ENCODE measurements at places on chromosomes 7 and 10.
A peak's percentile ranks its signal among the peaks of the same experiment; 100 is the strongest.

GRCh38 chr7:90180011-90180585, 25.8 kb downstream of the STEAP1 start:
- no peak for DNase-seq

GRCh38 chr10:50566150-50566549, 57.6 kb downstream of the SGMS1 start:
- no peak for DNase-seq

DNA sequence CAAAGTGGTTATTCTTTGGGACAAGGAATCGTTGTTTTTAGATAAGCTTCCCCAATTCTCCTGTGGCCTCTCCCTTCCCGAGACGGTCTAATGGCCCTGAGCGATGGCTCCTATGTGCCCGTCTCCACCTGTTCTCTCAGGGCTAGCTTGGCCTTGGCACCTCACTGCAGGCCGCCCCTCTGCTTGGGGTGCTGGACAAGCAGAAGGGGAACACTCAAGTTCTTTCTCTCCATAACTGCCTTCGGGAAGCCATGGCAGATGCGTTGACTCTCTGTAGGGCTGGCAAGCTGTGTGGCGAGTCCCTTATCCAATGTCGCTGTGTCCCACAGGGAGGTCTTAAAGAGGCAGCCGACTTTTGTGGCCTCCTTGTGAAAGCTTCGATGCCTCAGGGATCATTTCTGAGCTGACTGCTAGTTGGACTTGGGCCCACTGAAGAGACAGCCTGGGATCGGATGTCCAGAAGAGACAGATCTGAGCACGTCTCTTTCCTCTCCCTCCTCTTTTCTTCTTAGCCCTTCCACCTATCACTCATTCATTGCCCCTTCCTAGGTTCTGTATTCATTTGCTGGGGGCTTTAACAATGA, 70.8 kb downstream of the GRK5 start:
- no peak for DNase-seq

GRCh38 chr7:68729371-68729770, 868.9 kb upstream of the AUTS2 start:
- no peak for DNase-seq

GRCh38 chr10:12659706-12660105, 310.4 kb downstream of the CAMK1D start:
- no peak for DNase-seq

- DNase-seq = no peak
Observed at GRCh38 chr7:100432621-100433275, 3.1 kb downstream of the MEPCE start.

DNA sequence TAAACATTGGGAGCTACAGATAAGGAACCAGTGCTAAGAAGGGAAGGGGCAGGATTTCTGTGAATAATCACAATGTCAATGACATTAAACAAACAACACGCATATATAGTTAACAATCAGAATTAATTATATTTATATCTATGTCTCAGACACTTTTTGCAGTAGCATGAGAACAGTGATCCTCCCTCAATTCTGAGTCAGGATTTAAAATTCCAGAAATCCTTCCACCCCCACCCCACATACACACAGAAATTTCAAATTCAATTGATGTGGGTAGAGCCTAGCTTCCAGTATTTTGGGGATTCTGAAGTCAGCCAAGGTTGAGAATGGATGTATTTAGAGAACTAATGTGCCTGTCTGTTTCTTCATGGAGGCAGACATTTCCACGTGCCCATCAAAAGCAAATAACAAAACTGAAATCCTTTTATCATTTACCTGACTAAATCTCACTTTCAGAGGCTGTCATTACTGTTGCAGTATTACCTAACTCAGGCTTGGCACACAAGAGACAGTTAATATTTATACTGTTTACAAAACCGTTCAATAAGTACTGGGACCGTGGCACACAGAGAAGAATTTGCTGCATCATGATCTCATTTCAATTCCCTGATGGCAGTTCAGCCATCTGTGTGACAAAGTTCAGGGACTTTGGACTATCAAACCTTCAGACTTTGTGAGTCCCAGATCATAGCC, 116.6 kb upstream of the PALS2 start:
- DNase-seq = no peak

GRCh38 chr10:58064714-58065528, 202.8 kb downstream of the IPMK start:
- peak; percentile 39 for DNase-seq

GRCh38 chr7:123346766-123347165, 147.0 kb upstream of the SLC13A1 start:
- DNase-seq = no peak

GRCh38 chr7:131424219-131424822, 96.6 kb downstream of the MKLN1 start:
- DNase-seq = peak; percentile 15

DNA sequence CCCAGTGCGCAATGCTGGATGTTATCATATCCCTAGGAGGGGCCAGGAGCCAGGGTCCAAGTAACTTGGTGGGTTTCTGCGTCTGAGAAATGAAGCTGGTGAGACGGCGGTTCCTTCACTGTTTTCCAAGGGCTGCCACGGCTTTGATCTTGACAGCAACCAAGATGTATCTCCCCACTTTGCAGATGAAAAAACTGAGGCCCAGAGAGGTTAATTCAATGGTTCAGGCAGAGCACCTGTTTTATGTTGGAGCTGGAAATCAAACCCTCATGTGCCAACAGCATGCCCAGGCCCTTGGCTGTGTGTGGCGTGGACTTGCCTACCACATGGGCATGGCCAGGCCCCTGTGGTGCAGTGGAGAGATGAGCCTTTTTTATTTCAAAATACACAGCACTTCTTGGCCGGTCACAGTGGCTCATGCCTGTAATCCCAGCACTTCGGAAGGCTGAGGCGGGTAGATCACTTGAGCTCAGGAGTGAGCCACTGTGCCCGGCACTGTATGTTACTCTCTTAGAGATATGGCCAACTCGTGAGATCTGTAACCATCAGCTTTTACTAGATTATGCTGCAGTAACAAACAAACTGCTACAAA, 225.2 kb upstream of the SH2B2 start:
- DNase-seq = no peak

DNA sequence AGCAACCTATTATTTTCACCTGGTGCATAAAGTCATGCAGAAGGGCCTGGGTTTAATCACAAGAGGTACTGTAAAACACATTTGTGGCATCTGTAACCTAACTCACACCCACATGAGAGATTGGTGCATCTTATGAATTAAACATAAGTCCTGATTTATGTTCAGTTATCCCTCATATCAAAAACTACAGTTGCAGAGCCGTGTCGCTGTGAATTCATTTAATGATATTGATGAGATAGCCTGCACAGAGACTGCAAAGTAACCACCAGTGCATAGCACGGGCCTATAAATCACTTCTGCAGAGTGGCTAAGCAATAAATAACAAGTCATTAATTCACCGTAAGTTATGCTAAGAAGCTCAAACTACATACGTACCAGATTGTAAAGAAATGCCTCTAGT, 178.2 kb downstream of the RELN start:
- no peak for DNase-seq

DNA sequence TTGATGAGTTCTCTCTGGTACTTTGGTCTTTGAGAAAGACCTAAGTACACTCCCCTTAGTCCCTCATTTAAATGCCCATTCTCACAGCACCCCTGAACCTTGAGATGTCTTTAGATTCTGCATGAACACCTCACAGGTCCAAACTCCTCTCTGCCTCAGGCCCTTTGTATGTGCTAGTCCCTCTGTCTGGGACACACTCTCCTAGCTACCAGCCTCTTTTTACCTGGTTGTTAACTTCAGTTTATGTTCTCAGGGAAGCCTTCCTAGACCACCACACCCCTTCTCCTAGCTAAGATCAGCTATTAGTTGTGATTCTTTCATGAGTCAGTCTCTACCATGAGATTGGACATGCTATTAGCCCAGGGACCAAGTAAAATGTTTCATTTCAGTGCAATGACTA, 86.4 kb downstream of the PLCE1 start:
- no peak for DNase-seq

Measured in iPS-NIHi11 (cell line).